ENCODE measurements at places on chromosomes 2 and 18.

GRCh38 chr18:52716973-52717372, 377.0 kb downstream of the DCC start:
- no peaks in the 10 kb centered on the region for H3K27me3 ChIP-seq
- H3K4me1 ChIP-seq, result no peaks in the 10 kb centered on the region
- no peak overlapping the region for H3K4me3 ChIP-seq
- H3K36me3 ChIP-seq, result no peaks in the 10 kb centered on the region
- H3K27ac ChIP-seq, result no peak overlapping the region
- DNase-seq, result no peak

- no peak for DNase-seq
- no peaks in the 10 kb centered on the region for H3K27me3 ChIP-seq
- no peak overlapping the region for H3K27ac ChIP-seq
- H3K4me1 ChIP-seq, result no peaks in the 10 kb centered on the region
Observed at GRCh38 chr2:153143540-153143939, 335.0 kb downstream of the RPRM start.

GRCh38 chr2:221270806-221271205, 301.3 kb downstream of the EPHA4 start:
- H3K27ac ChIP-seq, result no peak overlapping the region
- peaks cover 31% of the 10 kb centered on the region for H3K27me3 ChIP-seq
- no peak overlapping the region for H3K4me3 ChIP-seq
- H3K36me3 ChIP-seq, result no peaks in the 10 kb centered on the region
- H3K4me1 ChIP-seq, result no peaks in the 10 kb centered on the region
- no peak for DNase-seq

DNA sequence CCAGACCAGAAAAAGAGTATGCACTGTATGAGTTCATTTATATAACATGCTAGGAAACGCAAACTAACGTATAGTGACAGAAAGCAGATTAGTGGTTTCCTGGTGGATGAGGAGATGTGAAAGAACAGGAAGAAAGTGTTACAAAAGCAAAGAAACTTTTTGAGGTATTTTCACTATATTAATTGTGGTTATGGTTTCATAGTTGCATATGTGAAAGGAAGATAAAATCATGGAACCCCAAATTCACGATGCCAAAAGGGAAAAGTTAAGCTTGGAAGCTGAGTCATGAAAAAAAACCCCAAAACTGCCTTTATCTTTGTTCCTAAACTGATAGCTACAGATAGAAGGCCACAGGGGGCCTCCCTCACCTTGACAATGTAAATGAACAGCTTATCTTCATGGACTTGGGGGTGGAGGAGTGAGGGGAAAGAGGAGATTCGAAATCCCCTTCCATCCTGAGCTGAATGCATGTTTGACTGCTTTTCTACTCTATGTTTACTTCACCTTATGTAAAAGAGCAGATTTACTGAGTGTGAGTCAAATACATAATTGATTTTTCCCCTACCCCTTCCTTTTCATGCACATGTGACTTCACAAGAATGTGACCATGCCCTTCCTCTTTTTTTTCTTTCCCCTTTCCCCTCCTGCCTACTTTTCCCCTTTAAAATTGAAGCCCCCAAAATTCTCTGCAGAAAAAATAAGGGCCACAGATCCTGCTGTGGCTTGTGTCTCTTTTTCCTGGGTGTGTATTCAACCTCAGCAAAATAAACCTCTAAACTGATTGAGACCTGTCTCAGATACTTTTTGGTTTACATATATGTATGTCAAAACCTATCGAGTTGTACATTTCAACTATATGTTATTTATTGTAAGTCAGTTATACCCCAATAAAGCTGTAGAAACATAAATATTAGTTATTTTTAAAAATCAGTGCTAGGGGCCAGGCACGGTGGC, 100.1 kb upstream of the TLK1 start:
- H3K27ac ChIP-seq, result no peak overlapping the region
- H3K27me3 ChIP-seq, result no peaks in the 10 kb centered on the region

- H3K27ac ChIP-seq, result no peak overlapping the region
- H3K4me1 ChIP-seq, result peaks cover 4% of the 10 kb centered on the region
- no peak for DNase-seq
- no peaks in the 10 kb centered on the region for H3K27me3 ChIP-seq
Observed at GRCh38 chr2:85425588-85425987, 7.1 kb downstream of the SH2D6 start.

DNA sequence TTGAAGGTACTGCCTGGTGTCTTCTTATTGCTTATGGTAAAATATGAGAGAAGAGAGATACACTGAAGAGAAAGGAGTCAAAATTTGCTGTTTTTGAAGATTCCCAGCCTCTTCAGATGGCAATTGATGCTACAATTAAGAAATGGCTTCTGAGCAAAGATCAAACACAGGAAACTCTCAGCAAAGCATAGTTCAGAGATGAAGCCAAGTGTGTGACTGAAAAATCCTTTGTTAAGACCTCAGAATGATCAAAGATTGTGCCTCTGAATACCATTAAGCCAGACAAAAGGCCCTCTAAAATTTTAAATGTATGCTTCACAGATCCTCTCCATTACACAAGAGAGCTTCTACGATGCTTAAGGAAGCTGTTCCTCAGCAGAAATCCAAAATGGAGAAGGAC, 216.3 kb downstream of the UXS1 start:
- no peak overlapping the region for H3K4me3 ChIP-seq
- H3K27me3 ChIP-seq, result no peaks in the 10 kb centered on the region
- no peak for DNase-seq
- peaks cover 4% of the 10 kb centered on the region for H3K4me1 ChIP-seq
- no peak overlapping the region for H3K27ac ChIP-seq
- no peaks in the 10 kb centered on the region for H3K36me3 ChIP-seq

- no peaks in the 10 kb centered on the region for H3K36me3 ChIP-seq
- H3K27me3 ChIP-seq, result peaks cover 57% of the 10 kb centered on the region
- H3K27ac ChIP-seq, result no peak overlapping the region
- no peak overlapping the region for H3K4me3 ChIP-seq
- DNase-seq, result no peak
Observed at GRCh38 chr2:219426068-219426443, 7.9 kb downstream of the DES start.

DNA sequence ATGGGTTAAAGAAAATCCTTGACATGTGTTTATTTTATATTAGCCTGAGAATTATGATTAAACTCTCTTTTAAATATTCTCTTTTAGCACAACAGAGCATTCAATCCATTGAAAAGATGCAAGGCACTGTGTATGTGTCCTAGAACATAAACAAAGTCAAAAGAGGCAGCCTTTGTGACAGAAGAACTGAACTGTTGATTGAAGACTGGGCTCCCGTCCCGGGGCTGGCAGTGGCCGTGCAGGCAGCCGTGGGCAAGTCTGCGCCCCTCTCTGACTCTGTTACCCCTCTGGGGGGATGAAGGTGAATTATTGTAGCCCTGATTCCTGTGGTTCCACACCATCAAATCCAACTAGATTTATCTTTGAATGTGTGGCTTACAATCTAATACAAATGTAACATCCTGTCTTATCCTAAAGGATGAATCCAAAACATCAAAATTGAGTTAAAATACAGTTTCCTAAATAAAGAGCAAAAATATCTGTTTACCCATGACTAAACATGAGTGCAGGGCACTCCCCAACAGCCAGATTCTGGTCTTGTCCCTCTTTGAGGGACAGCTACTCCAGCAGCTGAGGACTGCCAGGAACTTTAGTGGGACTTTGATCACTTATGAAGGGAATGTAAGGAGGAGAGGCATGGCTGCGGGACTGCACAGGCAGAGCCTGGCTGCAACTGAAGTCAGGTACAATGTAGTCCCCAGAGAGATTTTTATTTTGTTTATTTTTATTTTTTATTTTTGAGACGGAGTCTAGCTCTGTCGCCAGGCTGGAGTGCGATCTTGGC, 37.3 kb upstream of the SH3BP4 start:
- H3K27ac ChIP-seq, result no peak overlapping the region
- DNase-seq, result no peak
- no peaks in the 10 kb centered on the region for H3K36me3 ChIP-seq
- no peaks in the 10 kb centered on the region for H3K4me1 ChIP-seq
- H3K4me3 ChIP-seq, result no peak overlapping the region
- H3K27me3 ChIP-seq, result peaks cover 59% of the 10 kb centered on the region

- no peak for DNase-seq
- no peaks in the 10 kb centered on the region for H3K4me1 ChIP-seq
- no peaks in the 10 kb centered on the region for H3K27me3 ChIP-seq
Observed at GRCh38 chr2:166375736-166376487, at the start of gene SCN9A. SCN9A (minus strand) TSS chr2:166375944; CDS start chr2:166311756, 64,188 bp downstream.

DNA sequence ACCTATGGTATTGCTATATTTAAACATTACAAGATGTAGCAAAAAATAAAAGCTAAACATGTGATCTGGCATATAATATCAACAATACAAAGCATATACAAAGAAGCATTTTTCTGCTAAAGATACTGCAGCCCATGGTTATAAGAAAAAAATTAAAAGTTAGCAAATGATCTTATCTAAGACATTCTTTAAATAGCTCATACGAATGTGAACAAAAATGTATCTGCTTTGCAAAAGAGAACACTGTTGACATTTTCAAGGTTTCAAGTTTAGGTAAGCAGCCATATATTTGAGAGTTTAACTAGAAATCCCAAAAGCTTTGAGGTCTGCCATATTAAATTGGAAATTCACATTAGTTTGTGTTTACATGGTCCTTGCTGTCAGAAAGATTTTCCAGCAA, 301.0 kb upstream of the SLC39A10 start:
- H3K27ac ChIP-seq, result no peak overlapping the region
- no peak for DNase-seq
- H3K4me1 ChIP-seq, result peaks cover 7% of the 10 kb centered on the region
- no peaks in the 10 kb centered on the region for H3K36me3 ChIP-seq

GRCh38 chr18:68735483-68736343, 20.8 kb upstream of the TMX3 start:
- H3K4me1 ChIP-seq, result no peaks in the 10 kb centered on the region
- H3K36me3 ChIP-seq, result no peaks in the 10 kb centered on the region
- no peak overlapping the region for H3K27ac ChIP-seq
- H3K4me3 ChIP-seq, result no peak overlapping the region
- no peaks in the 10 kb centered on the region for H3K27me3 ChIP-seq

DNA sequence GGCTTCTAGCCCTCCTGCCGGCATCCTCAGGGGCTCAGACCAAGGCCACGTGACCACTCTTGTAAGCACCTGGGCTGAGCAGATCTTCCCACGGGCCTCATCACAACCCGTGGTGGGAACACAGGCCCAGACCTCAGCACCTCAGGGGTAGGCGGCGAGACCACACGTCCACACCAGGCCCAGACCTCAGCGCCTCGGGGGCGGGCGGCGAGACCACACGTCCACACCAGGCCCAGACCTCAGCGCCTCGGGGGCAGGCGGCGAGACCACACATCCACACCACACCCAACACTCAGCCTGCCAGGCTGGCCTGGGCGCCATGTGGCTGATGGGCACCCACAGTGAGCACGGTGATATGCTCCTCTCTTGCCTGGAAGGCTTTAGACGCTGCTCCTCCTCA, 334.4 kb upstream of the SALL3 start:
- H3K27ac ChIP-seq, result no peak overlapping the region
- no peaks in the 10 kb centered on the region for H3K27me3 ChIP-seq
- DNase-seq, result no peak
- H3K4me1 ChIP-seq, result peaks cover 42% of the 10 kb centered on the region
- no peak overlapping the region for H3K4me3 ChIP-seq

- H3K27ac ChIP-seq, result no peak overlapping the region
- DNase-seq, result no peak
- H3K4me3 ChIP-seq, result no peak overlapping the region
- no peaks in the 10 kb centered on the region for H3K27me3 ChIP-seq
Observed at GRCh38 chr18:35465329-35465728, 32.4 kb downstream of the INO80C start.

DNA sequence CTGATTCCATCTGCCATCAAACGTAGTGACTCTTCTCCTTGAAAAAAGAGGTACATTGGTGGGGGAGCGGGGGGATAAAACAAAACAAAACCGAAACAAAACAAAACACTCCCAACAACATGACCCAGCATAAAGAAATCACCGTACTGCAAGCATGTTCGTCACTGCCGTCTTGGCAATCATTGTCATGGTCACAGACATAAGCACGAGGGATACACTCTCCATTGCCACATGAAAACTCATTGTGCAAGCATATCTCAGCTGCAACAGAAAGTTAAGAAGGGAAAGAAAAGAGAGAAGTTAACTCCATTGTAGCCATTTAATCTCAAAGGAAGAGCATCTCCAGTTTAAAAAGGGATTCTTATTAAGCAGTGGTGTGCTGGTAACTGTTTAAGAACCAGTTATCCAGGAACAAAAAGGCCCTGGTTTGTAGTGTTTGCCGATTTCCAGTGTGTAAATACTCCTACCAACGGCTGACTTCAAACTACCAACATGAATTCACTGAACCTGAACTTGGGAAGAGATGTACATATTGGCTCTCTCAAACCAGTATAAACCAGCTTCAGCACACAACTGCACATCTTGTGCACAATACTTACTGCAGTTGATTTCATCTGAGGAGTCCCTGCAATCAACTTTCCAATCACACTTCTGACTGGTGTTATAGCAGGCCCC, 68.2 kb downstream of the LRP2 start:
- H3K4me1 ChIP-seq, result no peaks in the 10 kb centered on the region
- no peaks in the 10 kb centered on the region for H3K36me3 ChIP-seq
- DNase-seq, result no peak
- H3K27ac ChIP-seq, result no peak overlapping the region
- H3K27me3 ChIP-seq, result peaks cover 34% of the 10 kb centered on the region
- no peak overlapping the region for H3K4me3 ChIP-seq

DNA sequence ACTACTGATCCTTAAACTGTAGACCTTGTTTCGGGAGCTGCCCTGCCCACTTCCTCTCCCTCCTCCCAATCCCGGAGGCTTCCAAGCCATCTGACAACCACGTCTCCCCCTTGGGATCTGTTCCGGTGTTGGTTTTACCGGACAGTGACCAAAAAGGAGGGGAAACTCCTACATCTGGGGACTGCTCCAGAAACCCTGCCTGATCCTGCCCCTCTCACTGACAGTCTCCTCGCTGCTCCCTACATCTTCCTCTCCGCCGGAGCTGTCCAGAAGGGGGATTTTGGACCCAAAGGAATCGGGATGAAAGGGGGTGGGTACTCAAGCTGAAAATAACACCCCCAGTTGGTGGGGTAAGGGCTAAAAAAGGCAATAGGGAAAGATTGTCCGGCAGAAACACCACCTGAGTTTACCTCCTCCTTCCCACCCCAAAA, 1.5 kb downstream of the INO80D start:
- H3K27me3 ChIP-seq, result no peaks in the 10 kb centered on the region
- H3K4me3 ChIP-seq, result peak overlapping the region; percentile 98
- peaks cover 32% of the 10 kb centered on the region for H3K4me1 ChIP-seq
- peaks cover 30% of the 10 kb centered on the region for H3K36me3 ChIP-seq
- H3K27ac ChIP-seq, result peak overlapping the region; percentile 99
- no peak for DNase-seq

- H3K27me3 ChIP-seq, result peaks cover 19% of the 10 kb centered on the region
- no peak overlapping the region for H3K27ac ChIP-seq
- no peak overlapping the region for H3K4me3 ChIP-seq
- DNase-seq, result no peak
- H3K4me1 ChIP-seq, result no peaks in the 10 kb centered on the region
Observed at GRCh38 chr2:175317751-175318150, 136.2 kb upstream of the ATP5MC3 start.

GRCh38 chr2:99445065-99445464, 44.8 kb downstream of the REV1 start:
- H3K27ac ChIP-seq, result no peak overlapping the region
- peaks cover 33% of the 10 kb centered on the region for H3K36me3 ChIP-seq
- DNase-seq, result no peak
- H3K4me3 ChIP-seq, result no peak overlapping the region
- H3K4me1 ChIP-seq, result peaks cover 4% of the 10 kb centered on the region

GRCh38 chr2:229633556-229633955, 80.8 kb downstream of the DNER start:
- H3K4me1 ChIP-seq, result no peaks in the 10 kb centered on the region
- H3K27me3 ChIP-seq, result peaks cover 26% of the 10 kb centered on the region
- no peaks in the 10 kb centered on the region for H3K36me3 ChIP-seq
- no peak overlapping the region for H3K4me3 ChIP-seq
